ENCODE measurements at places on chromosomes 11 and 22. TPM values are rescaled to one million over a fixed set of nuclear protein-coding genes. Genes with fewer than 3 reads are reported as not detected.

Gene RAPSN
- 3.1 TPM for total RNA-seq

DNA sequence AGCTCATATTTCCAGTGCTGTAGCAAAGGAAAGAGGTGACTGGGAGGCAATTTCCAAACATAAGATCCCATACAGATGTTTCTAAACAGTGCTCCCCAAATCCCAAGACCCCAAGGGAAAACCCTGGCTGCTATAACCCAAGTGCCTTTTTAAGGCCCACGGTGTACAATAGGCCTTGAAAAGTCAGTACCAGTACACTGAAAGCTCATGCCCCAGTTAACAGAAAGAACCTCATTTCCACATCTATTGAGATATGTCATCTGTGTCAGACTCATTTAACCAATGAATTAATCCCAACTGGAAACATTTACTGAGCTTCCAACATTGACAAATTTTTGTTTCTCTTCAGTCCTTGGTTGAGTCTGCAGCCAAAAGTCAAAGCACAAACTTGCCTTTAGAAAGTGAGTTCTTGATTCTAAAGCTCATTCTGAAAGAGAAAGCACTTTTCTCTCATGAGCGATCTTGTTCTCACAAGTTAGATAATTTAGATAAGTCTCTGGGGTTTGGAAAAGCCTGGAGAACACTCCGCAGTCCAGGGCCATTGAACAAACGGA lies 239.8 kb upstream of the ARHGAP20 start:
- no peaks in the 10 kb centered on the region for H3K36me3 ChIP-seq
- H3K27me3 ChIP-seq: no peaks in the 10 kb centered on the region

- DNase-seq: no peak
- H3K27me3 ChIP-seq: peaks cover 49% of the 10 kb centered on the region
- H3K36me3 ChIP-seq: peaks cover 5% of the 10 kb centered on the region
- H3K27ac ChIP-seq: no peak overlapping the region
- H3K4me1 ChIP-seq: peaks cover 5% of the 10 kb centered on the region
These were observed 15.5 kb downstream of the SLC37A2 start for GRCh38 chr11:125078516-125079140.

DNA sequence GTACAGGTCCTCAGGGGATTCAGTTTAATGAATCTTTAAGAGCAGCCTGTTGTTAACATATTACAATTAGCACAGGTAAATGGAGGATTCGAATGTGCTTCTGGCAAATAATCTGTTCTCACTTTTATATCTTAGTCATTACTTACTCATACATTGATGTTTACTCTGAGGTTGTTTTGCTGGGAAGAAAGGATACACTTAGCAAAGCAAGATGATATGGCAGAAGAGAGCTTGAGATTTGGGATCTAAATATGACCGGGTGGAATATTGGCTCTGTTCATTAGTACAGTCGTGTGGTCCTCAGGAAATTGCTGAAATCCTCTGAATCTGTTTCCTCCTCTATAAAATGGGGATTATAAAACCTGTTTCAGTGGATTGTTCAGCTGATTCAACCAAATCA lies 59.7 kb downstream of the SPON1 start:
- no peak overlapping the region for H3K27ac ChIP-seq
- no peak overlapping the region for H3K4me3 ChIP-seq
- no peaks in the 10 kb centered on the region for H3K36me3 ChIP-seq
- no peaks in the 10 kb centered on the region for H3K4me1 ChIP-seq

- no peaks in the 10 kb centered on the region for H3K27me3 ChIP-seq
- no peak overlapping the region for H3K27ac ChIP-seq
- no peak for DNase-seq
- no peaks in the 10 kb centered on the region for H3K4me1 ChIP-seq
These were observed 182.3 kb upstream of the ANO3 start for GRCh38 chr11:26149585-26149984.

All from T-helper 17 cell (primary cell).